CD4-positive, alpha-beta T cell treated with Interleukin-4 for 4 hours (primary cell): ENCODE measurements at places on chromosomes 7 and 10.

DNA sequence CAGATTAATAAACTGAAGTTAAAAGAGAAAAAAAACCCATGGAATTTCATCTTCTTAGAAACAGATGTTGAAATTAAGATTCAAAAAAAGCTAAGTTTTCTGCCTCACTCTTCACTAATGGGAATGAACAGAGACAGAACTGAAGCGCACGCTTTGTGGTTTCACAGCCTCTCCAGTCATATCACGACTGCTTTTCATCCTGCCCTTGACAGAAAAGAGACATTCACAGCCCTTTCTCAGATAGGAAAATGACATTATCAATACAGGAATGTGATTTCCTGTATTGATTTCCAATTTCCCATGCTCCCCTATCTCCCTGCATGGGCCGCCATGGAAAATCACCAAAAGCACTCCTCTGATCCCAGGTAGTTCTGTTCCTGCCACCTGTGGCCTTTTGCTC lies 108.2 kb downstream of the PFKFB3 start:
- DNase-seq = no peak

DNA sequence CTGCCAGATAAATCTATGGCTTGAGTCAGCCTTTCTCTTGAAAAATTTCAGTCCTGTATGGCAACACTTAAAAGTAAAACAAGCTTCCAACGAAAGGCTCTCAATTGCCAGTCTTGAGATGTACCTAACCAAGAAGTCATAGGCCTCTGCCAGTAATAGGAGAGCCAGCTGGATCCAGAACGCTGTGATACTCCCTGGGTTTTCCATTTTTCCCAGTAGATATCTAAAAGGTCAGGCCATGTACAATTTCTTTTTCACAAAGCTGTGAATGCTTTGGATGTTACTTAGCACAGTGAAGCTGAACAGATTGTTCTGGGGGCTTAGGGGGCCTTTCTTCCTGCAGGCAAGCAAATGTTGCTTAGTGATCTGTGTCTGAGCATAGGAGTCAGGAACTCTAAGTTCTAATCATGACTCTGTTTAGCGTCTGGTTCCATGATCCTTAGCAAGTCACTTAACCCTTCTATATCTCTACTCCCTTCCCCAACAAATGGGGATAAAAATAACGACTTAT lies 86.5 kb downstream of the ARMH3 start:
- DNase-seq = no peak

DNA sequence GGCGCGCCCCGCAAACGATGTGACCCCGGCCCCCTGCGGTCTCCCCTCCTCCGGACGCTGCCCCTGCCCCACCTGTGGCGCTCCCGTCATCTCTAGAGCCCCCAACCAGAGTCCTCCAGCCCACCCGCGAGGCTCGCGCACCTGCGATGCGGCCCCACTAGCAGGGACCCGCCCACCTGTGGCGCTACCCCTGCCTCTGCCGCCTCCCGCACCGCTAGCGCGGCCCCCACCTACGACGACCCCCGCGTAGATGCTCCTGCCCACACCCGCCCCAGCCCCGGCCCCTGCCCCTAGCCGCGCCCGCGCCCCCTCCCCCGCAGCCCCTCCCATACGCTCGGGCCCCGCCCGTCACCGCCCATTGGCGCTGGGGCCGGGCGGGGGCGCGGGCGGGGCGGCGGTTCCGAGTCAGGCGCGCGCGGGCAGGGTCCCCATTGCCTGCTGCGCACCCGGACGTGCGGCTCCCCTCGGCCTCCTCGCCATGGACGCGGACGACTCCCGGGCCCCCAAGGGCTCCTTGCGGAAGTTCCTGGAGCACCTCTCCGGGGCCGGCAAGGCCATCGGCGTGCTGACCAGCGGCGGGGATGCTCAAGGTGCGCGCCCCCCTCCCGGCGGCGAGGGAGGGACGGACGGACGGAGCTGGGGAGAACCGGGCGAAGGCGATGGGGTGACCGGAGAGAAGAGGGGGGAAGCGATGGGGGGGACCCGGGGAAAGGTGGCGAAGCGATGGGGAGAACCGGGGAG lies at the start of gene PFKP:
PFKP (plus strand) TSS at position 431 of the 741 bp plus-strand sequence; CDS start at position 479, 48 bp downstream.
- peak; percentile 42 for DNase-seq

DNA sequence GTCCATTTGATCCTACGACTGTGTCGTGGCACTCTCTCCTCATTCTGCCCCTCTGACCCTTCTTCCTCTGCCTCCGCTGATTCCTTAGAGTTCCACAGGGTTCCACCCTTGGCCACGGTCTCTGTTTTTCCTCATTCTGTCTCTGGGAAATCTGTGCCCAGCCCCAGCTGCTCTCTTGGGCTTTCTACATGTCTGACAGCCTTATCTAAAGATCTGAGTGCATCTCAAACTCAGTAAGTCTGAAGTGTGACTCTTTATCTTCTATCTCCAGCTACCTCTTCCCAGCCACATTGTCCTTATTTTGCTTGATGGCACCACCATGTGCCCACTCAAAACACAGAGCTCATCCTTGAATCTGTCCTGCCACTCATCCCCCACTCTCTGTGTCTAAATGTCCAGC lies 62.1 kb upstream of the AQP1 start:
- DNase-seq = no peak

GRCh38 chr7:20696803-20697333 lies 81.4 kb downstream of the ABCB5 start:
- DNase-seq = no peak

GRCh38 chr10:95431900-95432342 lies 129.2 kb downstream of the SORBS1 start:
- no peak for DNase-seq

DNA sequence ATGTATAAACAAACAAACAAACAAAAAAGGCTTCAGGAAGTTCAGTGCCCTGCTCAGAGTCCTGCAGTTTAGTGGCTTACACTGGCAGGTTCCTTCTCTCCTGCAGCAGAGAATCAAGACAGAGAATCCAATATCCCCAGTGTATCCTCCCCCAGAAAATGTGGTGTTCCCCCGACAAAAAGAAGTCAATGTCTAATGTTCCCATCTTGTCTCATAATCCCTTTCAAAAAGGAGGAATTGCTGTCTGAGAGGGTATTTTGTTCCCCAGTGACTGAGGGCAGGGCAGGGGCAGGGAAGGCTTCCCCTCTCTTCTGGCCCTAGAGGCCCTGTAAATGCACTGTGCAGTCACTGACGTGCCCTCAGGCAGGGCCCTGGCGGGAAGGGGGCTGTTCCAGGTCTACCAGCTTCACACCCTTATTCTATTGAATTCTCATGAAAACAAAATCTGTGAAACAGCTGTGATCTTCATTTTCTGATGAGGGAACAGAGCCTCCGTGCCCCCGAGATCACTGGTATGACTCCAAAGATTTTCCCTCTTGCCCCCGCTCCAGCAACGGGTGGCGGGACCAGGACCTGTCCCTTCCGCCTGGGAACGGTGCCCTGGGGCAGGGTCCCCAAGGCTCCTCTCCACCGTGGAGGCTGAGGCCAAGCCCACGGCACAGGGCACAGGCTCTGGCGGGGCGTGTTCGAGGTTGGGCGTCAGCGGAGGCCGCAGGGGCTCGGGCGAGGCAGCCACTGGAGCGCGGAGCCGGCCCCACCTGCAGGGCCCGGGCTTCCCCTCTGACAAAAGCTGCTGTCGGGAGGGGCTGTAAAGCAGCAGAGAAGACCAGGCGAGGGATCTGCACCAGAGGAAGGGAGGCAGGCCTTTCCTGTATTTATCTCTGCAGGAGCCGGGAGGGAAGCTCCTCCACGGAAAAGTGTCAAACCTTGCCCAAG lies 13.4 kb upstream of the WDFY4 start:
- no peak for DNase-seq

- no peak for DNase-seq
Observed at GRCh38 chr7:129923709-129924108, 29.1 kb downstream of the UBE2H start.

GRCh38 chr10:60189861-60190475 lies 199.7 kb downstream of the ANK3 start:
- DNase-seq = no peak

GRCh38 chr7:116501425-116502167 lies 2.1 kb downstream of the CAV2 start:
- no peak for DNase-seq

DNA sequence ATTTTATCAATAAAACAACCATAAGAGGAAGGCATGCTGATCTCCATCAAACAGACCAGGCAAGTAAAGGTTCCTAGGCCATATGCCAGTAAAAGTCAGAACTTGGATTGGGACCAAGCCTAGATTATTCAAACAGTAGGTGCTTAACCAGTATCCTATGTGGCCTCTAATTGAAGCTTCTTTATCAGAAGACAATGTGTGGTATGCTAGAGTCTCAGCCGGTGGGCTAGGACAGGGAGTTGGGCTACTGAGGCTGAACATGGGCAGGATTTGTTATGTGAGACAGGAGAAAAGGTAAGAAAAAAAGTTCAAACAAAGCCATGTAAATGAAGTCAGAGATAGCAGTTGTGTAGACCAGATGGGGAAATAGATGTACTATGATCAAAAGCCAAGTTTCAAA lies 413.7 kb upstream of the GHITM start:
- no peak for DNase-seq

GRCh38 chr10:72272689-72273409 lies 875 bp upstream of the DDIT4 start:
- no peak for DNase-seq

DNA sequence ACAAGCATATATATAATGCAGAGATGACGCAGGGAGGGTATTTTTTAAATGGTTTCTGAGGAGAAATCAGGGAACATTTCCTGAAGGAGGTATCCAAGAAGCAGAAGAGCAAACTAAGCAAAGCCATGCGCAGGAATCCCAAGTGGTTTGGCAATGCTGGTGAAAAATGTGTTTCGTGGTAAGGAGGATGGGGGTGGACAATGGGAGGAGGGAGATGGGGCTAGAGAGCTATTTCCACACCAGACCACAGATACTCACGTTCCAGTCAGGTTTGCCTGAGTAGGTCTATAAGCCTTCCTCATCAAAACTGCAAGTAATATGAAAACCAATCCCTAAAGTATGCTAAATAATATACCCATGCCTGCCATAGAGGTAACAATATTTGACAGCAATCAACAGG lies 223.7 kb upstream of the MKLN1 start:
- no peak for DNase-seq

GRCh38 chr7:49692516-49692915 lies 80.9 kb upstream of the VWC2 start:
- DNase-seq = no peak

GRCh38 chr10:97780841-97781617 lies 9.2 kb upstream of the SFRP5 start:
- DNase-seq = no peak

- DNase-seq = no peak
Observed at GRCh38 chr7:67858931-67859330, 862.3 kb downstream of the TYW1 start.

- no peak for DNase-seq
Observed at GRCh38 chr7:20913853-20914252, 127.2 kb upstream of the SP8 start.

DNA sequence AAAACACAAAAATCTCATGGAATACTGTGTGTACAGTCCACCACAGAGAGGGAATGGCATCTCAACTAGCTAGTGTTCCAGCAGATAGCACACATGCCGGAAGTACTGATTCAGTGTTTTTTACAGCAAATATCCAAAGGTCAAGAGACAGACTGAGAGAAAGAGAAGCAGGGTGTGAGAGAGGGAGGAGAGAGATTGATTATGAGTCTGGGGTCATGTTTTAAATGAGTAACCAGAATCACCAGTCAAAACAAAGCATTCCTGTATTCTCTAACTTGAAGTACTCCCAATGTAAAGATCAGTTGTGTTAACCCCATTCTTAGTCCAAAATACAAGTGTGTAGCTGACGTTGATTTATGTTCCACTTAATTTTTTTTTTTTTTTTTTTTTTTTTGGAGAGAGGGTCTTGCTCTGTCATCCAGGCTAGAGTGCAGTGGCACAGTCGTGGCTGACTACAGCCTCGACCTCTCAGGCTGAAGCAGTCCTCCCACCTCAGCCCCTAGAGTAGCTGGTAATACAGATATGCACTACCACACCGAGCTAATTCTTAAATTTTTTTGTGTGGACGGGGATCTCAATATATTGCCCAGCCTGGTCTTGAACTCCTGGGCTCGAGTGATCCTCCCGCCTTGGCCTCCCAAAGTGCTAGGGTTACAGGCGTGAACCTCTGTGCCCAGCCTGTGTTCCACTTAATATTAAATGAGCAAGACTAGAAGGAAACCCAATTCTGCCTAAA lies 114.2 kb downstream of the TAF3 start:
- DNase-seq = no peak

DNA sequence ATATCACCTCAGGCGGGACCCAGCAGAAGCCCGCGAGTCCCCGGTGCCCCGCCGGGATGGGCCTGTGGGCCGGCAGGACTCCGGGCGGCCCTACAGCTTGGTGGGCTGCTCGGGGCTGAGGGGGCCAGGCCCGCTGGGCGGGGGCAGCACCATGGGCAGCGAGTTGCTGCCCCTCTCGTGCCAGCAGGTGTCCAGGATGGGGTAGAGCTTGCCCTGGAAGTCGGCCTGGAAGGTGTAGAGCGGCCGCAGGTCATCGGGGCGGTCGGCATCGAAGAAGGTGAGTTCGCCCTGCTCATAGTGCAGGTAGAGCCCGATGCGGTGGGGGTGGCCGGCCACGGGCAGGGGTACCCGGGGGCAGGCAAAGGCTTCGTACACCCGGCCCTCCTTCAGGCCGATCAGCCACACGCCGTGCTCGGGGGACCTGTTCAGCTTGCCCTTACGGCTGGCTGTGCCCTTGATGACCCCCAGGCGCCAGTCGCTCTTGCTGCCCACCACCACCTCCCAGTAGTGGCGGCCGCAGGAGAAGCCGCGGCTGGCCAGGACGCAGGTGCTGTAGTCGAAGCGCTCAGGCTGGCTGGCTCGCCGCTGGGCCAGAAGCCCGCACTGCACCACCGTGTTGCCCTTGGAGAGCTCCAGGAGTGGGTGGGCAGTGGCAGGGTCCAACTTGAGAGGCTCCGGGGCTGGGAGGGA lies 4.3 kb upstream of the NSUN5 start:
- DNase-seq = no peak
